ENCODE measurements at places on chromosomes 4 and X.

DNA sequence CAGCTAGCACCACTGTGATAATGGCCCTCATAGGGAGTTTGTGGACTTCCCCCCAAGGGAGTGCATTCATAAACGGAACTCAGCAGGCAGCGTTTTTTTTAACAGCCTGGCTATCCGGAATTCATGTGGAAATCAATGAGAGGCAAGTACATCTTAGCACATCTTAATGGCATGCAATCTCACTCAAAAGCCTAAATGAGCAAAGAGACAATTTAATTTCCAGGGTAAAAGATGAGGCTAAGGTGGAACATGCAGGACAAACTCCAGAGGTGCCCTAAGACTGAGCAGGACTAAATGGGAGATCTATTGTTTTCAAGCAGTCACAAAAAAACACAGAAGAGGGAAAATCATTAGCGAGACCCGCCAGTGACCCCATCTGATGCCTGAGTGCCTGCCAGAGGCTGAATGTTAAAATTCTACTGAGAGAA, 243.5 kb upstream of the KCNIP4 start:
- no peak for DNase-seq

- DNase-seq: no peak
Measured at GRCh38 chr4:150297861-150298474, 219.7 kb downstream of the DCLK2 start.

DNA sequence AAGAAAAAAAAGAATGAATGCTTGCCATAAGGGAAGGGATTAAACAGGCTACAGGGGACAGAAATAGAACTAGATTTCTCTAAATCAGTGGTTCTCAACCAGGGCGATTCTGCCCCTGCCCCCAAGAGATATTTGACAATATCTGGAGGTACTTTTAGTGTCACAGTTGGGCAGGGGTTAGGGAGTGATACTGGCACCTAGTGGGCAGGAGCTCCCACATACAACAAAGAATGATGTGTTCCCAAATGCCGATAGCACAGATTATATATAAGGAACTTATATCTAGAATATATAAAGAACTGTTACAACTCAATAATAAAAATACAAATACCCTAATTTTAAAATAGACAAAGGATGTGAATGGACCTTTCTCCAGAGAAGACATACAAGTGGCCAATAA, 14.7 kb downstream of the S100G start:
- no peak for DNase-seq

GRCh38 chrX:55107262-55107661, 18.4 kb downstream of the PAGE2 start:
- DNase-seq: no peak

DNA sequence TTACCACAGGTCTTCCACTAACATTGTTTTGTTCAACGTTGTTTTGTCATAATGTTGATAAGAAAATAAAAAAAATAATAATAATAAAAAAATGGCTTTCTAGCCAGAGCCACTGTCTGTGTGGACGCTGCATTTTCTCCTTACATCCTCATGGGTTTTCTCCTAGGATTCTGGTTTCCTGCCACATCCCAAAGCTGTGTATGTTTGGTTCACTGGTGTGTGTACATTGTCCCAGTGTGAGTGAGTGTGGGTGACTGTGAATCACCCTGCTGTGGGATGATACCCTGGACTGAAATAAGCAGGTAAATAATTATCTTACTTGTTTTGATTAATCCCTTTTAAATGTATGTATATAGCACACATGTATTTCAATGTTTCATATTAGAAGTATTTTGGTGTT, 2154.4 kb upstream of the AGA start:
- DNase-seq: no peak

- no peak for DNase-seq
Measured at GRCh38 chr4:26369581-26369980, 48.8 kb downstream of the RBPJ start.

DNA sequence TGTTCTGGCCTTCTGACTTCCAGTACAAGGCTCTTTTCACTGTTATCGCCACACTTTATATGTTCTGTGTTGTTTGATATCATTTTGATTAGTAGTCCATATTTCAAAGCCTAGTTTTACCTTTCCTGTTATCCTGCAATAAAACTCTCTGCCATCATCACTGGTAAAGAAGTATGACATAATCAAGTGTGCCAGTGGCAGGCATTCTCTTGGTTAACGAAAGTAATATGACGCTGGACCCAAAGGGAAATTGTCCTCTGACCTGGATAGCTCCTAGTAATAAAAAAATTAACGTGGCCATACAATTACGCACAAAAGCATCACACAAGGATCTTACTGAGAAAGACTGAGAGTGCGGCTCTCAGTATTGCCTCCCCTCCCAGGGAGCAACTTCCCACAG, 33.8 kb downstream of the DGKK start:
- DNase-seq: no peak

- no peak for DNase-seq
Measured at GRCh38 chrX:68758671-68759070, 70.2 kb upstream of the EFNB1 start.

- DNase-seq: no peak
Measured at GRCh38 chr4:154506253-154506652, 14.7 kb upstream of the DCHS2 start.

- DNase-seq: no peak
Measured at GRCh38 chr4:125319311-125319710, 4.6 kb downstream of the FAT4 start.

DNA sequence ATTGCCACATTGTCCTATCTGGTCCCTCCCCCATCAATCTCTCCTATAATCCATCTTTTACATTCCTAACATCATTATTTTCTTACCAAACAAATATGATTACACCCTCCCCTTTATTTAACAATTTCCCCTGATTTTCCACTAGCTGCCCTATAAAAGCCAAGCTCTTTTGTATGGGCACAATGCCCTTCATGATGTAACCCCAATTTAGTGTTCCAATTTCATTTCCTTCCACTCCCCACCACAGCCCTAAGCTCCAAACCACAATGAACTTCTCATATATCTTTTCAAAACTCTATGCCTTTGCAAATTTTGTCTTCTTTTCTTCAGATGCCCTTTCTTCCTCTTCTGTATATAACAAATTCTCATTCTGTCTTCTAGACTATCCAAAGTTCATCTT, 39.5 kb upstream of the PTPN13 start:
- no peak for DNase-seq

DNA sequence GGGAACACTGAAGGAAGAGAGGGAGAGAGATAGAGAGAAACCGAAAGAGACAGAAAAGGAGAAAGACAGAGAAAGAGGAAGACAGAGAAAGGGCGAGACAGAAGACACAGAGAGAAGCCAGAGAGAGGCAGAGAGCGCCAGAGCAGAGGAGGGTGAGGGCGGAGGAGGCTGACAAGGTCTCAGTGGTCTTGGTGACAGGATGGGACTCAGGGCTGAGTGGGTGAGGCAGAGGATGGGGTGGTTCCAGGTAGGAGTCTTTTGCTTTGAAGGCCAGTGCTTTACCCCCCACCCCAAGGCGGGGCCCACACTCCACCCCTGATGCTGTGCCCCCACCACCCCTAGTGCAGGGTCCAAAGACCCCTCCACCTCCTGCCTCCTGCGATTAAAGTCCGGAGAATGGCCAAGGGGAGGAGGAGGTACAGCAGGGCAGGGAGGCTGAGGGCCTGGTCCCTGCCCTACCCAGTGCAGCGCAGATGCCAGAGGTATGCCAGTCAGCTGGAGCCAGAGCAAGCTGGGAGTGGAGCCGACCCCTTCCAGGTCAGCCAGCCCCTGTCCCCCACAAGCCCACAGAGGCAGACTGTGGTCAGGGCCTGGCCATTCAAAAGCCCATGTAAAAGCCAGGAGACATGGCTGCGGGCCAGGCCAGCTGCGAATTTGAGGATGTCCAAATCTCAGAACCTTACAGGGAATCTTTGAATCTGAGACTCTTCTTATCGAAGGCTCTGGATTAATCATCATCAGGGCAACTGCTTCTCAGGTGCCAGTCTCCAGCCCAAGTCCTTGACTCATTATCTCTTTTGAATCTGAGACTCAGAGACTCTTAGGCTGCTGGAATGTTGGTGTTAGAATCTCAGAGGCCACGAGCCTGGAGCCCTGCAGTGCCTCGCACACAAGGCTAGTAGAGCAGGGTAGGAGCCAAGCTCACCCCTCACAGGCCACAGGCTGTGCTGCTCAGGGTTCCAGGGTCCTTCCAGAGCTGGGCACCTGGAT, 758 bp downstream of the IQSEC2 start:
- DNase-seq: no peak

GRCh38 chrX:153494541-153495361, at the start of gene BGN:
BGN (plus strand) TSS chrX:153494980; CDS start chrX:153504632, 9,652 bp downstream.
- no peak for DNase-seq

GRCh38 chrX:10325611-10326010, 168.8 kb downstream of the CLCN4 start:
- no peak for DNase-seq

DNA sequence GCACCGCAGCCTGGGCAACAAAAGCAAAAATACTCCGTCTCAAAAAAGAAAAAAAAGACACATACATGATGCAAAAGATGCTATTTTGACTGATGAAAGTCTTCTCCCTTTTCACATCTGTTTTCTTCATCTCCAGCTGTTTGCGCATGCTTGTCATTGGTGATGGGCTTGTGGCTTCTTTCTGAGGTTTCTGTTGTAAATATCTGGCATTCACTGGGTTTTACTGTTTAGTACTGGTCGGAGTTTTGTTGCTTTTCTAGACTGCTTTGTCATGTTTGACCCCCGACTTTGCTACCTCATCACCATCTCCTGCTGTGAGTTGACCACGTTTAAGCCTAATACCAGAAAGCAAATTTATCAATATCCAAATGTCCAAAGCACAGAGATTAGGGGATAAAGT, 34.4 kb downstream of the PTCHD1 start:
- no peak for DNase-seq

DNA sequence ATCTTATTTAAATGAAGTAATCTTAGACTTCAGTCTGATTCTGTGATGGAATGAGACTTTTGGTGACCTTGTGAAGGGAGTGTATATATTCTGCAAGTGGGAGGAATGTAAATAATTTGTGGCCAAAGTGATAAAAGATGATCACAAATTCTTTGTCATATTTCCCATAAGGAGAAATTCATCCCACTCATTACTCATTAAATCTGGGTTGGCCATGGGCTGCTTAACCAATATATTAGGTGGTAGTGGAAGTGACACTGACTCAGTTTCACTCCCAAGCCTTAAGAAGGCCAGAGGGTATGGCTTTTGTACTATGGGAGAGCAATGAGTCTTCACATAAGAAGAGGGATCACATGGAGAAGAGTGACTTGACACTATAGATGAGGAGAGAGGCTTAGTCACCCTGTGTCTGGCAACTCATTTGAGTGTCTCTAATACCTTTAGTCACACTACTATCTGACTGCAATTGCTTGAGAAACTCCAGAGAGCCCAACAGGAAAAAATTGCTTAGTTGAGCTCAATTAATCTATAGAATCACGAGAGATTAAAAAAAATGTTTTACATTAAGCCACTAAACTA, 408.2 kb upstream of the PITX2 start:
- no peak for DNase-seq

- peak; percentile 6 for DNase-seq
Measured at GRCh38 chrX:63754136-63754859, 30.7 kb downstream of the ARHGEF9 start.

DNA sequence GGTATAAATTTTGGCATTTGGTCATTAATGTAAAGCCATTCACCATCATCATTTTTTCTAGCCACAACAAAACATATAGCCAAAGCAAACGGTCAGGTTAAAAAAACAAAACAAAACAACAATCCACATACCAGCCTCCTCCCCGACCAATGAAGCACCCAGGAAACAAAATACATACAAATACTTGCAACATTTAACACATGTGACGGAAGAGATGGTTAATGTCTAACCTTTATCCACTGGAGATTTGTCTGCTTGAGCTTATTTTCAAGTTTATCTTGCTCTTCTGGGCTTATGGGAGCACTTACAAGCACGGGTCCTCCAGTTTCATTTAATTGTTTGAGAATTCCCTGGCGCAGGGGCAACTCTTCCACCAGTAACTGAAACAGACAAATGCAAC, 857.5 kb upstream of the FTHL17 start:
- DNase-seq: no peak

GRCh38 chrX:21873063-21873775, 17.4 kb downstream of the YY2 start:
- no peak for DNase-seq
